Spleen (tissue), 13 donors: ENCODE measurements at places on chromosomes 5 and 9. TPM values are rescaled to one million over a fixed set of nuclear protein-coding genes. Genes with fewer than 3 reads are reported as not detected.
A peak's percentile ranks its signal among the peaks of the same experiment; 100 is the strongest.

Gene CCDC180
- total RNA-seq, result 9.5 TPM

Gene PITX1
- not detected for total RNA-seq

Gene WNT8A
- 0.60 TPM for total RNA-seq

Gene IFNK
- not detected for total RNA-seq

Gene BHMT2
- 0.46 TPM for total RNA-seq

Gene PCDHB7
- 1.3 TPM for total RNA-seq

Gene ADAMTS2
- 50.6 TPM for total RNA-seq

Gene SUSD3
- total RNA-seq, result 49.0 TPM

DNA sequence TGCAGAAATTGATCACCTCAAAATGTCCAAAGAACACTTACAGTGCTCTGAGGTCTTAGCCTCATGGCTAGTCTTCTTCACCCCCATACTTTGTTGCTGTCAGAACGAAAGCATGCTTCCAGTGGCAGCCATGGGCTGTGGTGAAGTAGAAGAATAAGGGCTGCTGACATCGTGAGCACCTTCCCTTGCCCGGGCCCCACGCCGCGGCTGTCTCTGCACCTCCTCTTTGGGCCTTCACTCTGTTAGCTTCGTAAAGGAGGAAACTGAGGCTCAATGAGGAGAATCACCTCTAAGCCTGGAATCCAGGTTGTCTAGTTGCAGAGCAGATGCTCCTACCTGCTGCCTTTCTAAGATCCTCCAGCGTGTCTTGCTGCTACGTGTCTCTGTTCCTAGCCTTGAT lies 139.5 kb upstream of the SLC28A3 start:
- no peak for DNase-seq

- peak; percentile 78 for DNase-seq
These were observed 31.7 kb upstream of the AFAP1L1 start for GRCh38 chr5:149239917-149240316.

DNA sequence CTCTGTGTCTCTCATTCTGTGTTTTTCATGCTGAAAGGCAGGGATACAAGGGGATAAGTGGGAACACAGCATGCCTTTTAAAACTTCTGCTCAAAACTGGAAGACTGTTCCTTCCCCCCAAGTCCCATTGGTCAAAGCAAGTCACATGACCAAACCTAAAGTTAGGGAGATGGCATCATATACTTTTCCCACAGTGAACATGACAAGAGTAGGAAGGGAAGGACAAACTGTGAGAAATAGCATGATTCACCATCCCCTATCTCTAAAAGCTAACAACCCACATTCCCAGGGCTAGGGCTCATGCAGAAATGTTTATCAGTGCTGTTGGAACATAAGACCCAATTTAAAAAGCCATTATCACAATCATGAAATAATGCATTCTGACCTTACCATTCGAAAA lies 24.2 kb upstream of the SHISAL2B start:
- no peak for DNase-seq

GRCh38 chr9:4997196-4997595 lies 12.1 kb downstream of the JAK2 start:
- no peak for DNase-seq

- no peak for DNase-seq
These were observed 12.1 kb upstream of the PSD2 start for GRCh38 chr5:139783436-139783965.

DNA sequence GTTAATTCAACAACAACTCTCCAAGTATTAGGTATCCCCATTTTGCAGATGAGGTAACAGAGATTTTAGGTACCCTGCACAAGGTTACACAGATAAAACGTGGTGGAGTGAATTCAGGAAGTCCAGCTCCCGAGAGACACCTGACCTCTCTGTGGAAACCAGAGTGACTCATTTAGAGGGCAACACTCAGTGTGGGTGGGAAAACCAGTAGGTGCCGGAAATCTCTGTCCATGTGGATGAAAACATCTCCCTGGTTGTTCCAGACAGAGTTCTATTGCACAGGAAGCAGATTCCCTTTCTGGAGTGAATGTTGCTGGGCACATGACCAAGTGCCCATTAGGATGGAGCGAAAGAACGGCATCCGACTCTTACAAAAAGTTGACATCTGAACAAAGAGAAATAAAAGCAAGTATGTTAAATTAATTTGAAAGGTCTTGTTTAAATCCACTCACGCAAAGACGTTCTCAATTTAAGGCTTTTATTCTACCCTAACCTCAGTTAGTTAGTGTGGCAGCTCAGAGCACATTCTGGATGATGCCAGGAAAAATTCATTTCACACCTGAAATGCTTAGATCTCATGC lies 391.9 kb upstream of the WWC1 start:
- DNase-seq, result no peak

- no peak for DNase-seq
These were observed 20.9 kb upstream of the ADAM19 start for GRCh38 chr5:157596487-157596886.

- no peak for DNase-seq
These were observed 44.1 kb downstream of the CCL28 start for GRCh38 chr5:43367909-43368669.

DNA sequence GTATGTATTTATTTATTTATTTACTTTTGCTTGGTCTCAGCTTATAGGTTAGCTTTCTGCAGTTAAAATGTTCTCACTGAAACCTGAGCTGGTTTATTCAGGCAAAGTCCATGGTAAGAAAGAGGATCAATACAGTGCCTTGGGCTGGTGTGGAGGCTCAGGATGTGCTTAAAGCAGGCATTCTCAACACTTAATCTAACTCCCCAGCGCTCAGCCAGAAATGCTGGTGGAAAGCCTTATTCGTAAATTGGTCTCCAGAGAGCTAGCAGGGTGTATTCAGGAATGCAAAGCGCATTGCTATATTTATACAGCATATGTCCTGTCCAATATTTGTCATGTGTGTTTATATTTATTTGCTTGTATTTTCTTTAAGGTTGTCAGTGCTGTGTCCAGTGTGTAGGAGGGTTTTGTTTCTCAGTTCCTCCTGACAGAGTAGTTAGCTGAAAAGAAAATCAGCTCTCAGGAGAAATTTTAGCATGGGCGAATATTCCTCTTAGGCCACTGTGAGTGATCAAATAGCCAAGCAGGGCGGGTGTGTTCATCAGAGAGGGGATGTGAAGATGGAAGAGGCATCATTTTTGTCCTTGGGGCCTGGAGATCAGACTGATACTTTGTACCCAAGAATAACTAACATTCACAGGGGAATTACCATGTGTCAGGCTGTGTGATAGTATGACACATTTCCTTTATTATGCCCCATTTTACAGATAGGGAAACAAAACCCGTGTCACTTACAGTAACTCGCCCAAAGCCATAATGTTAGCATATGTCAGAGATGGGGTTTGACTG lies 65.8 kb downstream of the DOCK2 start:
- DNase-seq, result no peak

DNA sequence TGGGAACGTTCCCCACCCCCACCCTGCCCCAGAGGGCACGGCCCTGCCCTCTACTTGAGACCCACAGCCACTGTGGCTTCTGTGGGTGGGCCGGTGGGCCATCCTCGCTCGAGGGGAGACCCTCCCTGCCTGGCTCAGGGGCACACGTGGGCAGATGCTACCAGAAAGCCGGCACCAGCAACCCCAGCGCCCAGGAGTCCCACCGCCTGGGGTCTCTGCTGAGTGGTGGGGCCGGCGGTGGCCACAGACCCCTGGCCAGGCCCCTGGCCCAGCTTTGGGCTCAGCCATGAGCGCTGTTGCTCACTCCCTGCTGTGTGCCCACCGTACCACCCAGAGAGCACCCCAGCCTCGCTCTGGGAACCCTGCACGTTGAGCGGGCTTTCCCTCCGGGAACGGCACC lies 16.5 kb upstream of the NRARP start:
- peak; percentile 68 for DNase-seq

DNA sequence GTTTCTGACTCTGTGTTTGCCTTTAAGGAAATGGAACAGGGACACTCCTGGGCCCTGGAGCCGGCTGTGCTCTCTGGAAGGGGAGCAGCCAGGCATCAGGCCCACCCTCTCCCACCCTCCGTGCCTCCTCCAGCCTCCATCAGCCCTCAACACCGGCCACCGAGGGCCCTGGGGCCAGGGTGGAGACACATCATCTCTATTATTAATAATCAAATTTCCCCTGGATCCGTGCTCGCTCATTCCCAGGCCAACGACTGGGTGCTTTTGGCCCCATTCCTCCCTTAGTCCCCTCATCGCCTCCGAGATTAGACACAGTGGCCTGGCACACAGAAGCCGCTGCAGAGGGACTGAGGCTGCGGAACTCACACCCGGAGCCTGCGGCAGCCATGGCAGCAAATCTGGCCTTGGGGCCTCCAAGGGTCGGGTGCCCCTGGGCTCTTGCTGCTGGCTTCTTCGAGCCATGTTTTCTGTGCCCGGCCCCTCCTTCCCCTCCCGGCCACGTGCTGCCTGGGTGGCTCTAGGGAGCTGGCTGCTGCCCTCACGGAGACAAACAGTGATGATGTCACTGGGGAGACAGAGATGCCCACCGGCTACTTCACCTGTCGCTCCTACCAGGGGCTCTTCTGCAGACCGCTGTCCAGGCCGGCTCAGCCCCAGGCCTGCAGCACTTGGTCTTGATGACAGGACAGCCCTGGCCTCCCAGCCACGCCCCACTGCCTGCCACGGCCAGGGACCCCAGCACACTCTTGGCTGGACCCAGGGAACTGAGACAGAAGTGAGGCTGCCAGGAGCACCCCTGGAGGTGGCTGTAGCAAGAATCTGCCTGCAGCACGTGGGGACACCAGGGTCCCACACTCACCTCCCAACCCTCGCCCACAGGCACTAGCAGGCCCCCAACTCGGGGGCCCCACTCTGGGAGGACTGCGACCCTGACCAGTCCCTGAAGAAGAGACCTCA lies 76.6 kb upstream of the PPP1R26 start:
- DNase-seq, result no peak
